Astrocyte of the spinal cord (primary cell): ENCODE measurements at places on chromosomes 3 and 15.

DNA sequence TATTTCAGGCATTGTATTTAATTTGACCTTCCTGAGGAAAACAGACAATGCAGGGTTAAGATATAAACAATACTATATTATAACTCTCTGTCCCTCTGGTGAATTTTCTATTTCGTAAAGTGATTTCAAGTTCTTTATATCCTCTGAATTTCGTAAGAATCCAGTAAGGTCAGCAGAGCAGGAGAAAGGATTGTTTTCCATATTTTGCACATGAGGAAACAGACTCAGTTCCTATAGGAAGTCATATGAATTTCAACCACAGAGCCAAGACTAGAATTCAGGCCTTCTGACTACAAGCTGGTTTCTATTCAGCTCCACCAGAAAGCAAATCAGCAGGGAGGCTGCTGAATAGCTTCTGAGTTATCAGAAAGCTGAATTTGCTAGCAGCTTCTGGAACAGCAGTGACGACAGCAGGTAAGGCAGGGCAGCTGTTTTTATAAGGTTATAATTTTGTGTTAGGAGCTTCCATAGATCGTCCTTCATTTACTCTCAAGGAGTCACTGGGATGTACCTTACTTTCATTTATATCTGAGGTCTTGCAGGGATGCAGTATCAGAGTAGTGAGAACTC, 11.1 kb upstream of the PLAAT1 start:
- DNase-seq, result no peak

DNA sequence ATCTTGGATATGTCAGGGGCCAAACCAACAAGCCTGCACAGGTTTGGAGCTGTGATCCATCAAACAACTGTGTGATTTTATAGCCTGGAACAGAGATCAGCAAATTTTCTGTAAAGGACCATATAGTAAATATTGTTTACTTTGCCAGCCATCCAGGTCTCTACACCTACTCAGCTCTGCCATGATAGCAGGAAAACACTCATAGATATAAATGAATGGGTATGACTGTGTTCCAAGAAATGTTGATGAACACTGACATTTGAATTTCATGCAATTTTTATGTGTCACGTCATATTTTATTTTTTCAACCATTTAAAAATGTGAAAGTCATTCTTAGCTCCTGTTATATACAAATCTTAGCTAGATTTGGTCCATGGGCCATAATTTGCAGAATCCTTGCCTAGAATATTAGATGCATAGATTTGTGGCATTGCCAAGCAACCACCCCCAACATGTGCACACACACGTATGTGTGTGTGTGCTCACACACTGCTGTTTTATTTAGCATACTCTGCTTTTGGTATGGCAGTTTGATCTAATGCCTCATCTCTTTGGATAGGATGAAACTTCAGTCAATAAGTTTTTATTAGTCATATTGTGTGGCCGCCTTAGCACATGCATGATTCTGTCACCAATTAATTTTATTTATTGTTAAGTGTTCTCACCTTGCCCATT, 6.4 kb downstream of the ATXN7 start:
- no peak for DNase-seq

GRCh38 chr3:157166115-157166514, 6.2 kb upstream of the CCNL1 start:
- no peak for DNase-seq

DNA sequence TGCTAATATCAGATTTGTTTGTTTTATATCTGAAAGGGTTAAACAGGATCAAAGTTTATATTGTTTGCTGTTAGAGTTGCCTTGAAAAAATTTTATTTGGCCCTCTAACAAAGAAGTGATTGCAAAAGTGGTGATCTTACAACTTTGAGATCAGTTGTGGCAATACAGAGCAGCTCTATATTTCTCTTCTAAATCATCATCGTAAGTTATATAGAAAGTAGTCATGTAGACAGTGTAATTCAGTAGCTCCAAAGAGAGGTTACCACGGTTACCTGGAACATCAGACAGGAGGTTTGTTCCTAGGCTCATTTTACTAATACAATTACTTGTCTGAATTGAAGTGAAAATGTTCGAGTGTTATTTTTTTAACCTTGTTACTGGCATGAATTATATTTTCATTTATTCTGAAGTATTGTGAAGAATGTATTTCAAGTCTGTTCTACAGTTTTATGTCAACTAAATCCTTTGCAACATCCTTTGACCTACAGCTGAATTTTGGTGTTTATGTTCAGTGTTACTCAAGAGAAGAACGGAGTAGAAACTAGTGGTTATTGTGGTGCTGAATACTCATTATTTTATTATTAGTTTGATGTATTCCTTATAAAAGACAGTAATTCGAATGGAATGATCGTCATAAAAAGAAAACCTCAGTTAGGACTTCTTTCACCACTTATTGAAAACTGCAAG, 214.2 kb downstream of the NAALADL2 start:
- peak; percentile 13 for DNase-seq

GRCh38 chr3:171881251-171881650, 38.1 kb downstream of the TMEM212 start:
- no peak for DNase-seq

DNA sequence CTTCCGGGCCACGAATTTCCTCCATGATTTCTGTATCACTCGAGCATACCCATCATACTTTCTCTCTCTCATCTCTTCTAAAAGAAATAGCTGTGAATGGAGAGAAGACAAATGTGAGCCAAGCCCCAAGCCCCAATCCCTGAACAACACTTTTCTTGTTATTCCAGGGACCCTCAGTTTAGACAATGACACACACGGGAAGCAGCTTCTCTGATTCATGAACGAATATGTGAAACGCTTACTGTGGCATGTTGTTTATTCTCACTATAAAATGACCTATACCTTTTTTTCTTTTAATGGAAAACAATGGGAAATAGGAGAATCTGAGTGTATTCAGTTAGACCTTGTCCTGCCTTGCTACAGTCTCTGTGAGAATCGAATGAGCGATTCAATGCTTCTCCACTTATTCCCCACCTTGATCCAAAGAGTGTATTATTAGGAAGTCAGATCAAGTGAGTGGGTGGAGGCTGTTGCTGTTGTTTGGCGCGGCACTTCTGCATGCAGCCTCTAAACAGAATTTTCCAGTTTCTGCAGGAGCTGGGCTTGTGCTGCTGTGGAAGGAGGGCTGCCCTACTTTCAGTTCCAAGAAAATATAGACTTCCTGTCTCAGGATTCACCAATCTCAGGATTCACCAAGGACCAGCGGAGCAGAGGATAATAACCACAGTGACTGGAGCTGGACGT, 32.4 kb upstream of the LDHAL6B start:
- no peak for DNase-seq

GRCh38 chr15:60945196-60945595, 283.9 kb downstream of the RORA start:
- no peak for DNase-seq
